ENCODE measurements at places on chromosomes 7 and 10.

DNA sequence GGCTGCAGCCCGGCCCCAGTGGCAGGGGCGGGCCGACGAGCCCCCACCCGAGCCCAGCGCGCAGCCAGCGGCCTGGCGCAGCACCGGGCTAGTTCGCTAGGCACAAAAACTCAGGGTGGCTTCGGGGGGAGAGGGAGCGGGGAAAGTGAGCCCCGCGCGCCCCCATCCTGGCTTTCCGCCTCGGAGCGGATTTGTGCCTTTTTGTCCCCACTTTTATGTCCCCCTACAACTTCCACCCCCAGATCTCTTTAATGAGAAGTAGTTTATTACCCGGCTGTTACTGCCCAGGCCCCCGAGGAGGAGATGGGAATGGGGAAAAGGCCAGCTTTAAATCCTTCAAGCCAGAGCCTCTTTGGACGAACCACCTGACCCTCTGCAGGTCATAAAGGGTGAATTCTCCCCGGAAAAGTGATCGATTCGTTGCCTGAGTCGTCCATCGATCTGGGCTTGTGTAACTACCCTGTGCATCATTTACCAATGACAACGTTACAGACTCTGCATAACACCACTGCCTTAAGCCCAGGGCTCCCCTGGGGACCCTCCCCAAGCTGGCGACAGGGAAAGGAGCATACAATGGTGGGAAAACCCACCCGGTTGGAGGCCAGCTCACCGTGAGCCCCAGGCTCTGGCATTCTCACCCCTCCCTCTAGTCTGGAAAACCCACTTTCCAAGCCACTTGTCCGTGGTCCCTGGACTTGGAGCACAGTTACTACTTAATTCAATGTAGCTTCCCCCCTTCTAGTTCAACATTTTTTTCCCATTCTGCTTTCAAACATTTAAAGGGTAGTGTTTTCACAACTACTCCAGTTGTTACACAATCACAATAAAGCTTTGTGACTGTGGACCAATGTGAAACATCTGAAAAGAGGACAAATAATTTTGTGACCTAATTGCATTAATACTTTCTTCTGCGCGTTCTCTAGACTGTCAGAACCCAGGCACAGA is 748 bp upstream of the SH3PXD2A start:
- no peak for DNase-seq

GRCh38 chr7:27102581-27103442 is at the start of gene HOXA2:
TSS of gene HOXA2 (minus strand) at chr7:27102683. CDS start at chr7:27102500, 183 bp downstream.
- no peak for DNase-seq

DNA sequence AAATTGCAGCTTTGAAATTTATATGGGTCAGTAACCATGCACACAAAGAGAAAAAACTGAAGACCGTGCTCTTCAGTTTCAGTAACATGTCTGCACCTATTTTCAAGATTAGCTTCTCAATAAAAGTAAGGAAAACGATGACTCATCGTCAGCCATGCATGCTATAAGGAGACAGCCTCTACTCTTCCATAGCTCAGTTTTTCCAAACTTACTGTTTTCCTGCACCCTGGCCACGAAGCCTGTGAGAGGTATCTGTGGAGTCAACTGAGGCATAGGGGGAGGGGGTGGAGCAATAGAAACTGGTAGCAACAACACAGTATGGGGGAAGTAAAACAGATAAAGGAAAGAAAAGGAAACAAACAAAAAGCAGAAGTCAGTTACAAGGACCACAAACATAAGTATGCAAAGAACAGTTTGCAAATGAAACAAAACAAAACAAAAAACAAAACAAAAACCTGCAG is 58.0 kb downstream of the PDSS1 start:
- peak; percentile 71 for DNase-seq

DNA sequence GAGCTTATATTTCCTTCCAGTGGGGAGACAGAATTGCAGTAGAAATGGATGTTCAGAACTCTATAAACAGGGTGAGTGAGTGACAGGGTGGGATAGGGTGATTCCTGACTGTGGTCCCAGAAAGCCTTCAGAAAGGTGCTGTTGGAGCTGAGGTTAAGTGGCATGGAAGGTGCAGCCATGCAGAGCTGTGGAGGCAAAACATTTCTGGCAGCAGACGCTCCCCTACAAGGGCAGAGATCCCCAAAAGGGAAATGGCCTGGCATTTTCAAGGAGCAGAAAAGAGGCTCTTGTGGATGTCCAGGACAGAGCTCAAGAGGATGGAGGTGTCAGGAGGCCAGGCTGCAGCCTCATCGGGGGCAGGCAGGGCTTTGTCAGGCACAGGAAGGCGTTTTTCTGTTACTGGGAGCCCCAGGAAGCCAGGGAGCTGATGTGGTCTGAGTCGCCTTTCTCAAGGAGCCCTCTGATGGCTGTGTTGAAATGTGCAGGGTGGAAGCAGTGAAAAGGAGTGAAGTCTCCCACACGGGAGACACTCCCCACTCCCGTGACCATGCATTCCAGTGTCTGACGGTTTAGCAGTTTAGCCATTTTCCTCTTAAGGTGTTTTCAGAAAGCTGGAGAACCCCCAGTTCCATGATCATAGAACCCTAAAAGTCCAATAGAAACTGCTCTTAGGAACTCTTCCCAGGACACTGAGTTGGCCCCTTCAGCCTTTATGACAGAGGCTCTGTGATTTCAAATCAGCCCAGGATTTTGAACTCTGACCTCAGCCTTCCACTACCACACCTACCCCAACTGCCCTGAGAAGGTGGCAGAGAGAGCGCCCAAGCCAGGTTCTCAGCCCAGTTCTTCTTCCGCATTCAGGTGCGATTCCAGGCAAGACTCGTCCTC is 96.2 kb downstream of the C10orf105 start:
- no peak for DNase-seq

- no peak for DNase-seq
These were observed 74.1 kb downstream of the CRPPA start for GRCh38 chr7:16347066-16347826.

DNA sequence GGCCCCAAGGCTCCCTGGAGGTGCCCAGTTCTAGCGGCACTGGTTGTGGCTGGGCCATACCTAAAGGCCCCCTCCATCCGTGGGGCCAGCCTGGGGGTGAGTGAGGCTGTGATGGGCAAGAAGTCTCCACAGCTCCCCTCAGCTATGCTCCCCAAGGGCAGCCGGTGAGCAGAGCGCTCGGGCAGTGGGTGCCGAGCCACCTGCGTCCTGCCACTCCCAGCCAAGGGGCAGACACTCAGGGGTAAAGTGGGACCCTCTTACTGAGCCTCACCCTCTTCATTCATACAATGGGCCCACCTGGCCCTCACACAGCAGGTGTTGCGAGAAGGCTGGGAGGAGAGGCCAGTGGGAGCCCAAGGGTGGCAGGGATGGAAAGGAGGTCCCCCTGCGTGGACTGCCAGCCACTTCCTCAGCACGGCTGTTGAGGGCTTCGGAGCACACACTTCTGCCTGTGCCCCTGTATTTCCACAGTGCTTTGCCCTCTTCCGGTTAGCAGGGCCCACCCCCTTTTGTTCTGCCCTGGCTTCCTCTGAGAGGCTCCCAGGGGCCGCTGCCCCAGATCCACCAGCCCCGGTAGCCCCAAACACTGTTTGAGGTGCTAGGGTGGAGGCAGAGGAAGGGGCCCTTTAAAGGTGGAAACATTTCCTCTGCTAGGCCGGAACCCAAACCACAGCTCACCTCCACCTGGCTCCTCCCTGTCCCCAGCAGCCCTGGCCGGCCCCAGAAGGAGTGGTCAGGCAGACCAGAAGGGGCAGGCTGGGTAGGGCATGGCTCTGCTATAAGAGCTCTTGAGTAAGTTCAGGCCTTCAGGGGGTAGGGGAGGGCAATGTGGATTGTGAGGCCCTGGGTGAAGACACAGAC is 16.4 kb upstream of the C10orf105 start:
- DNase-seq = peak; percentile 43

- no peak for DNase-seq
These were observed 29.6 kb downstream of the CASP7 start for GRCh38 chr10:113709221-113709838.

DNA sequence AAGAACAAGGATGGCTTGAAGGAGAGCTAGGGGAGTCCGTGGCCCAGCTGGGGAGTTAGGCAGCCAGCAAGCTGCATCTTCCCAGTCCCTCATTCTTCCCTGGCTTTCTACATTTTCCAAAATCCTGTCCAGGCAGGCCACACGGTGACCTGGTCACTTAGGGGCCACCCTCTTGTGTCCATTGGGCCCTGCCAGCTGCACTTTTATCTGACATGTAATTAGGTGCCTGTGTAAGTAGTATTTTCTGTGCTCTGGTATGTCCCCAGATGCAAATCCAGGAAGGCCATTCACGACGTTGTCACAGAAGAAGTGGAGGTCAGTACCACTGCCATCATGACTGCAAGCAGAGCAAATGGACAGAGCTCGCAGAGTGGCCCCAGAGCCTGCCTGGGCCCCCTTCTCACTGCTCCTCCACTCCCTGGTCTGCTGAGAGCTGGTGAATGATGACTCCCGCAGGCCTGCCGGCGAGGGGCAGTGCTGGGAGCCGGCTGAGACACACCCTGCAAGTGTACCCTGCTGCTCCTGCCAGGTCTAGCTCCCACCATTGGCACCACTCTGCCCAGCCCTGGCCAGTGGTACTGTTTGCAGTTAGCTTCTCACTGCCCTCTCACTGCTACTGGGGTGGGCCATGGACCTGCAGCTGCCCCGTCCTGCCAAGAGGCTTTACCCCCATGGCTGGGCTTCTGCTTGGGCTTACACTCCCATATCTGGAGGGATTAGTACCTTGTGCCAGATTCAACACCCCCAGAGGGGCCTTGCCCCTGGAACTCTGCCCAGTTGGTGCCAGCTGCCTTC is 98.2 kb downstream of the GLRX3 start:
- no peak for DNase-seq

DNA sequence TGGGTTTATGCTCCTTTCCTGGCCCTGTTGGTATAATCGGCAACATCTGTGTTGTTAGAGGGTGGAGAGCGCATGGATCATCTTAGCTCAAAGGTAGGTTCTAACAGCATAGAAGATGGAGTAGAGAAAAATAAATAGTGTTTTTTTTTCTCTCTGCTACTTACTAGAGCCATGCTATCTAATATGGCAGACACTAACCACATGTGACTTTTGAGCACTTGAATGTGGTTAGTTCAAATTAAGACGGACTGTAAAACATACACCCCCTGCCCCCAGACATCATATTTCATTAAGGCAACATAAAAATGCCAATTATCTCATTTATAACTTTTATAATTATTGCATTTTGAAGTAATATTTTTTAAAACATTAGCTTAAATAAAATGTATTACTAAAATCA is 525.1 kb downstream of the KIF20B start:
- no peak for DNase-seq

- no peak for DNase-seq
These were observed 63.1 kb downstream of the TNS3 start for GRCh38 chr7:47518827-47519226.

GRCh38 chr7:133562621-133563020 is 309.7 kb downstream of the EXOC4 start:
- DNase-seq = no peak

GRCh38 chr10:84375011-84375410 is 46.6 kb downstream of the CCSER2 start:
- DNase-seq = peak; percentile 69

- DNase-seq = peak; percentile 59
These were observed 16.5 kb downstream of the AIFM2 start for GRCh38 chr10:70115948-70116682.

DNA sequence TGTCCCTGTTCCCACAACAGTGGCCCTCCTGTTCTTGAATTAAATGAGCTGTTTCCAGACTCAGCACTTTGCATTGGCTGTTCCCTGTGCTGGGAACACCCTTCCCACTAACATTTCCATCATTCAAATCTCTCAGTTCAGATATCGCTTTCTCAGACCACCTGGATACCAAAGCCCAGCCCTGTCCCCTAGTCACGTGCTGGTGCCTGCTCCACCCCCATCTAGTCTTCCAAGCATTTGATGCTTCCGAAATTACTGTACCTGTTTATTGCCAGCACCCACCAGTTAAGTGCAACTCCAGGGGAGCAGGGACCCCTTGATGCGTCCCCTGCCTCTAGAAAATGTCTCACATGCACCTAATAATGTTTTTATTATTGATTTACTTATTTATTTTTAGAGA is 3.0 kb upstream of the SLC29A4 start:
- DNase-seq = no peak

- no peak for DNase-seq
These were observed 12.1 kb upstream of the ZC3HAV1L start for GRCh38 chr7:139047970-139048369.

- no peak for DNase-seq
These were observed 34.7 kb downstream of the SPDYE6 start for GRCh38 chr7:102321351-102322201.

GRCh38 chr7:64628192-64628591 is 37.7 kb upstream of the ZNF107 start:
- DNase-seq = no peak

DNA sequence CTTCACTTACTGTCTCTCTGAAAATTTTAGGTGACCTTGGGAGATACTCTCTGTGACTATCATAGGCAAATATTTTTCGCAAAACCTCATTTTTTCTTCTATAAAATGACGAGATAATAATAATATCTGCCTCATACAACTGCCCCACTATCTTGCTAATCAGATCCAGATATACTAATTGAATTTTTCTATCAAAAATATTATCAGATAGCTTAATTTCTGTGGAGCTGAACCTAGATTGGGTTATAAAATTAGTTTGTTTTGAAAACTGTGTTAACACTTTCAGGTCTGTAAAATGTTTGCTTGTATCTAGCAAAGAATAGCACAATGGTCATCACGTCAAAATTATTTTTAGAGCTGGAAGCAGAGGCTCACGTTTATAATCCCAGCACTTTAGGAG is 486.7 kb upstream of the LRRN3 start:
- no peak for DNase-seq

DNA sequence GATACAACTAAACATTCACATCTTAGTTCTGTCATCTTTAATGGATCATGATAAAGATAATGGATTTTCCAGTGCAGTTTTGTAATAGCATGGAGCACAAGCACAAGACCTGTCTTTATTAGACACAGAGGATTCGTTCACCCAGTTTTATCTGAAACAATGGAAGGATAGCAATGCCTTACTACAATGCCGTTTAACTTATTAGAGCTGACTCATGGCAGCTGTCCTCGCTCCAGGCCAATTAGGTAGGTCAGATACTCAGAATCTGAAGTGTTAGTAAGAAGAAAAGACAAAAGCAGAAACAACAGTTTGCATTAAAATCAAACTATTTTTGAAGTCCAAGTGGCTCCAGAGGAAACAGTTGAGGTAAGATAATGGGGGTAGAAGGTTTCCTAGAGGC is 12.8 kb downstream of the OR13A1 start:
- no peak for DNase-seq

GRCh38 chr7:128247108-128247507 is 6.0 kb downstream of the LEP start:
- no peak for DNase-seq

GRCh38 chr10:128498746-128499145 is 372.5 kb upstream of the MKI67 start:
- DNase-seq = no peak

GRCh38 chr7:33854801-33855350 is 50.5 kb upstream of the BMPER start:
- no peak for DNase-seq

GRCh38 chr10:103835096-103836050 is 20.0 kb downstream of the SH3PXD2A start:
- DNase-seq = no peak

Measured in GM12865 (cell line).